Stimulated activated CD4-positive, alpha-beta T cell treated with anti-CD3 and anti-CD28 coated beads, Interleukin-1b, Interleukin-23, amount 100 ng/mL, for 4 hours (primary cell): ENCODE measurements at places on chromosomes 11 and 22.

DNA sequence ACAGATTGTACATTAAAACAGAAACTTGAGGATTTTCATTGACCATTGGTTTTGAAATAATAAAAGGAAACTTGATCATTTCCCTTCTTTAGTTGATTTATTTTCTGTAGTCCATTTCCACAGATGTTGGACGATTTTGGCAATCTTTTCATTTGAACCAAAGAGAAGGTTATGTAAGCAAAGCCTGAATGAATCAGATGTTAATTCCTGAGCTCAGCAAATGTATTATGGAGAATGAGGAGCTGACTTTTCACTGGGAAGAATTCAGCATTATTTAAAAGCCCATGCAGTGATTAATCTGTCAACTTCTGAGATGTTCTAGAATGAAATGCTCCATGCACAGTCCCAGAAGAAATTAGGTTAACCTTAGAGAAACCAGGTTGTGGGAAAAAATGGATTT, 29.0 kb downstream of the ELMOD1 start:
- DNase-seq, result no peak

- DNase-seq, result no peak
Observed at GRCh38 chr11:96237766-96238266, 105.2 kb downstream of the MAML2 start.

GRCh38 chr22:45291061-45291930, 6.5 kb downstream of the UPK3A start:
- no peak for DNase-seq

- DNase-seq, result no peak
Observed at GRCh38 chr22:28608546-28608945, 71.1 kb downstream of the TTC28 start.

- DNase-seq, result no peak
Observed at GRCh38 chr11:110782616-110783015, 70.4 kb upstream of the ARHGAP20 start.

DNA sequence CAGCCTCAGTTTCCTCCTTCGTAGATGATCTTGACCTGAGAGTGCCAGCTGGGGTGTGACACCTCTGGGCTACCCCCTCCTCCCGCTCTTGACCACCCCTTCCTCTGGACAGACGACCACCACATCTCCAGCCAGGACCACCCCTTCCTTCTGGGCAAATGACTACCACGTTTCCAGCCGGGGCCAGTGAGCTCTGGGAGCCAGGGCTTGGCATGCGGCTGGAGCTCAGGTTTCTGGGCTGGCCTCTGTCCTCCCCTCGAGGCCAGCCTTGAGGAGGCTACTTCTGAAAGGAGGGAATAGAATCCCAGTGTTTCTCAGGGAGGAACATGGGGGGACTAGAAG, 120.9 kb downstream of the KCNQ1OT1 start:
- DNase-seq, result no peak

- no peak for DNase-seq
Observed at GRCh38 chr11:72820439-72821139, 6.4 kb downstream of the ATG16L2 start.

DNA sequence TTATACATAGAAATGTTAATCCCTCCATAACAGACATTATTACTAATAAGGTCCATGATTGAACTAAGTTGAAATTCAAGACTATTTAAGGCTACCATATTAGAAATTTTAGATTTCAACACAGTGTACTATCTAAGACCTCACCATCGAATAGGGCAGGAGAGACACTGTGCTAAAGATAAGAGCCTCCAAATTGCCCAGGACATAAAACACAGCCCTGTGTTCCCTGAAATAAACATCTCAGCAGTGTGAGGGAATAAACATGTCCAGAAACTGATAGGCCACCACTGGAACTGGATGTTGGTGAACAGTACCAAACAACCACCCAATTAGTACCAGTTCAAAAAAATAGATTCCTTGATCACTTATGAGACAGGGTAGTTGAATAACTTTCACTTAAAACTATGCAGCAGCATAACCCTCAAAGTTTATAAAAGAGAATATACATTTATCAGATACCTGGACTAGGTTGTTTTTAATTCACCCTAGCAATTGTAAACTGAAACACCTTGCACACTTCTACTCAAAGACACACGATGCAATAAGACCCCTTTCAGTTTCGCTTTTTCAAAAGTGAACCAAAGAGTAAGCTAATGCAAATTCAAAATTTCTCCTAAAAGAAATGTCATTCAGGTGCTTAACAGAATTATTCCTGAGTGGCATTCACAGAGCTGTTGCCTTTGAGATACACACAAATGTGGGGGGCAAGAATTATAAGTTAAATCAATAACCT, 34.3 kb downstream of the USP28 start:
- no peak for DNase-seq

DNA sequence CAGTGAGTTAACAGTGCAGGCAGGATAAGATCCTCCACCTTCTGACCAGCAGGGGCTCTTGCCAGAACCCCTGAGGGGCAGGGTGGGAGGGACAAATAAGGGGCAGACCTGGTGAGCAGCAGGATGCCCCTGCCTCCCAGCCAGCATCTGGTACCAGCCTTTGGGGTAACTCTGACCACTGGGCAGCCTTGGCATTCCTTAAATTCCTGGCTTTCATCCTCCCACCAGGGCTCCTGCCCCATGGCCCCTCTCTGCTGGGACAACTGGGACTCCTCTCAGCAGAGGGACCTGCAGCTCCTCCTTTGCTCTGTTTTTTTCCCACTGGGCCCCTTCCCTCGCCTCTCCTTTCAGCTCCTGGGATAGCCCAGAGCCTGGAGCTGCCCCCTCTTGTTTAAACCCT, 98.0 kb upstream of the CD82 start:
- DNase-seq, result no peak

DNA sequence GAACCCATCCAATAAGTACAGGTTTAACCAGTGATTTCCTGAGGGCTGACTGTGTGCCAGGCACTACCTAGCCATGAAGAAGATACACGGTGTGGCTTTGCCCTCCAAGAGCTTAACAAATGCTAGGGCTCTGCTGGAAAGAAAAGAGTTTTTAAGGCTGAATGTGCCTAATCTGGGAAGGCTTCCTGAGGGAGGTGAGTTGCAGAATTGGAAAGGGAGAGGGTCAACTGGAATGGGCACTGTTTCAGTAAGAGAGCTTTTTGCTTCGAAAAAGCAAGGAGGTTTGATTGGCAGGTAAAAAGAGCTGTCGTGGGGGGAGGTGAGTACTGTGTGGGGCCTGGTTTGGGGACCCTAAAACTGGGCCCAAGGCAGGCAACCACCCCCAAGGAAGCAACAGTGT, 2.7 kb downstream of the FAM83F start:
- DNase-seq, result no peak

GRCh38 chr22:17479135-17479534, 84.2 kb upstream of the SLC25A18 start:
- no peak for DNase-seq

DNA sequence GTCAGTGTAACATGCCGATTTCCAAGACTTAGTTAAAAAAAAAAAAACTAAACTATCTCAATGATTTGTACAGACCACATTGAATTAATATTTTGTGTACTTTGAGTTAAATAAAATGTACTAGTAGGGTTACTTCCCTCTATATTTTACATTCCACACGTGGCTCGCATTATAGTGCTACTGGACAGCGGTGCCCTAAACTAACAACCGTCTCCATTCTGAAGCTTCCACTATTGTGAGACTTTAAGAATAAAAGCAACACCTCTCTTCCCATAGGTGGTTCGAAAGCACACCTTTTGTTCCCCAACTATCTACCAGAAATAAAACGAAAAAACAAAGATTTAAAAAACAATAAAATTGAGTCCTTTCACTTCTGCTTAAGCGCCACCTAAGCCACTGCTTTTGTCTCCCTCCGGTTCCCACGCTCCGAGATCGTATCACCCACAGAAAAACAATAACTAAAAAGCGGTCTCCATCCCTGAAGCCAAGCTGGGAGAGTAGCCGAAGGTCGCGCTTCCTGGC, 380 bp upstream of the TTC17 start:
- DNase-seq, result no peak

DNA sequence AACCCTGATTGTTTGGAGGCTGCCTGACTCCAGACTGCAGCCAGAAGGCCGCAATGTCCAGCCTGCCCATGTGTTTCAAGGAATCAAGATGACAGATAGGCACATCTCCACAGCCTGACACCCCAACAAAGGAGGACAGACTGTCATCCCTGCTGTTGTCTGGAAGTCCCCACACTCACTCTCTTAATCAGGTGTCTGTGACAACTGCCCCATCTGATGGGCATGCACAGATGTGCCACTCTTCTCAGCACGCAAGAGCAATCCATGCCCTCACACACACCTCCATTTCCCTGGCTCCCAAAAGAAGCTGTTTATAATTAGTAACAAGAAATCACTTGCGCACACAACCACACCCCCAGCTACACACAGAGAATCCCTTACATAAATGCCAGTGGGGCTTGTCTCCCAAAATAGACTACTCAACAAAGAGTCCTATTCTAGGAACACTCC, 117.6 kb downstream of the C11orf58 start:
- DNase-seq, result no peak

DNA sequence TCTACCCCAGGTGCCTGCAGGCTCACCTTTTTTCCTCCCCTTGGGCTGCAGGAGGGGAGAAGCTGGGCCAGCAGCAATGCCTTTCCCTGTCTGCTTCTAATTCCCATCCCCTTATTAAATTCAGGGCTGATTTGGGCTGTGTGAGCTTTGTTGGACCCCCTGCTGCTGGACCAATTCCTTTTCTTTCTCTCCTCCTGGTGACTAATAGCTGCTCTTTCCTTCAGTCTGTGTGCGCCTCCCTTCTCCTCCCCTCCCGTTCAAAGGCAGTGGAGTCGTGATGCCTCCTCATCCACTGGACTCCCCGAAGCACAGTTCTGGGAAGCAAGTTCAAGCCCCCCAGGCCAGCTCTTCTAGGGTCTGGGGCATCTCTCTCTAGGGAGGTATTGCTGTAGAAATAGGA, 567.9 kb upstream of the CADM1 start:
- no peak for DNase-seq

DNA sequence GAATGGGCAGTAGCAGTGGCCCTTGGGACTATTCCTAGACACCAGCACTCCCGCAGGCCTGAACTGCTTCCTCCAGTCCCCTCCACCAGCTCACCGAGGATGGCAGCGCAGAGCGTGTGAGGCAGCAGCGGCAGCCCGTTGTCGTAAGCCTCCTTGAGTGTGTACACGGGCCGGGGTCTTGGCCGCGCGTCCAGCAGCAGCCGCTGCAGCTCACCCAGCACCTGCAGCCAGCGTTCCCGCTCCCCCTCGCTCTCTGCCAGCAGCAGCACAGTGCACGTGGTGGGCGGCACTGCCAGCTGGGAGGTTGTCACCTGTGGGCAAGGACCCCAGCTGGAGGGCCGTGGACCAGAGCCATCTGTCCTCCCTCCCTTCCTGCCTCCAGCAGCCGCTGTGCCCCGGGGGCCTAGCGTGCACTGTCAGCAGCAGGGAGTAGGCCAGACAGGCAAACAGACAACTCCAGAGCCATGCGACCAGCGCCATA, 13.0 kb downstream of the CDC42BPG start:
- no peak for DNase-seq

DNA sequence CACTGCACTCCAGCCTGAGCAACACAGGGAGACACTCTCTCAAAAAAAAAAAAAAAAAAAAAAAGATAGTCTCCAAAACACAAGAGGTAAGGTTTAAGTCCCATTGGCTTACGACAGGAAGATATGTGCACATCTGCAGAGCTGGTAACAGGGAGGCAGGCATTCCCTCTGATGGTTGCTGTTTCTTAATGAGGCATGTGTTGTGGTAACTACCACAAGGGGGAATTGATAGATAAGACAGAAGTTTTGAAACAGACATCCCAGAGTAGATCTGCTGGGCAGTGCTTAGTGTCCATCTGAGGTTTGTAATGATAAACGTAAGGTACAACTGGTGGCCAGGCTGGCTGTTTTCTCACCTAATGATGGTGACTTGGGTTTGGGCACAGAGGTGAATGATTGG, 4.7 kb downstream of the EIF1AD start:
- no peak for DNase-seq

- no peak for DNase-seq
Observed at GRCh38 chr11:46913484-46913883, 4.9 kb downstream of the LRP4 start.

GRCh38 chr11:18392434-18393321, 1.7 kb upstream of the LDHA start:
- DNase-seq, result no peak

DNA sequence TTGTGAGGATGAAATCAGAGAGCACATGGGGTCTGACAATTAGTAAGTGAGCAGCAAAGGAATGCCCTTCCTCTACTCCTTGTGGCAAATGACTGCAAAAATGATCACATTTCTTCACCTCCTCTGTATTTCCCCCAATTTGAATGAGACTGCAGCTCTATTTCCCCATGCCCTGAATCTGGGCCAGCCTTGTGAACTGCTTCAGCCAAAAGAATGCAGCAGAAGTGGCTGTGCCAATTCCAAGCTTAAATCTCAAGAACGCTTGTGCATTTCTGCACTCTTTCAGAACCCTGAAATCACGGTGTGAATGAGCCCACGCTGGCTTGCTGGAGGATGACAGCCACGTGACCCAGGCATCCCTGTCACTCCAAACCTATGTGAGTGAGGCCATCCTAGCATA, 9.9 kb downstream of the SLC43A3 start:
- DNase-seq, result no peak

- DNase-seq, result no peak
Observed at GRCh38 chr11:95766701-95767100, 22.9 kb downstream of the FAM76B start.
